ENCODE measurements at places on chromosomes 16 and 17.

DNA sequence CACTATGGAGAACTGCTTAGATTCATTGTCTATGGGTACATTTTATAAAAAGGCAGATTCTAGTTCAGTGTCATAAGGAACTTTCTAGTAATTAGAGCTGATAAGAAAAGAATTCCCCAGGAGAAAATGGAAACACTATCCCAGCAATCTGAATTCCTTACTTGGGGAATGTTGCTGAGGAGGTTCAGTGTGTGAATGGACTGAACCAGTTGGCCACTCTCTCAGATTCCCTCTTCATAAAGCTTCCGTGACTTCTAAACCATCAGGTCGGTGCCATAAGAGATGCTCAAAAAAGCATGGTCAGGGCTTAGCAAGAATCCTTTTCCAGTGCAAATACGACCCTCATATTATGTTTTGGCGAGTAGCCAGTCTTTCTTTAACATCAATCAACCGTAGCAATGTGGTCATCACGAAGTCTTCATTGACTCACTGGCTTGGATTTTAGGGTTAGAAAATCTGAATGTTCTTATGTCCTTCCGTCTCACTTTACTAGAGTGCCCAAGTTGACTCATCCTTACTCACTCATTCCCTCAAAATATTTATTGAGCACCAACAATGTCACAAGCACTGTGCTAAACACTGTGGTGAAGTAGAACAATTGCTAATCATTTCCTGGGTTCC is 102.7 kb upstream of the HLF start:
- DNase-seq, result peak; percentile 99

DNA sequence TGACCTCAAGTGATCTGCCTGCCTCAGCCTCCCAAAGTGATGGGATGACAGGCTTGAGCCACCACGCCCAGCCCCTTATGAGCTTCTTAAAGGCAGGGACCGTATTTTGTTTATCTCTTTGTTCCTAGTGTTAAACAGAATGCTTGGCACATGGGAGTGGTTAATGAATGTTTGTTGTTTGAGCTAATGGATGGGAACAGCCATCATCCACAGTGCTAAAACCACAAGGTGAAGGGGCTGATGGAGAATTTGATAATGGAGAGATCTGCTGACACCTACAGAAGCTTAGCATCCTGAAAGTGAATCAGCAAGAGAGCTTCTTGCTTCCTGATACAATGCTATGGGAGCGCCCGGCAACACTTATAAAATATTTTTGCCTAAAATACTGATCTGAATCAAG is 8.6 kb upstream of the CDH1 start:
- DNase-seq, result no peak

- DNase-seq, result no peak
Measured at GRCh38 chr17:48100160-48100559, 1.1 kb downstream of the CBX1 start.

GRCh38 chr16:17556276-17557052 is 85.7 kb upstream of the XYLT1 start:
- DNase-seq, result no peak

- no peak for DNase-seq
Measured at GRCh38 chr16:73021866-73022495, 25.9 kb downstream of the ZFHX3 start.

GRCh38 chr16:27644165-27644564 is 94.2 kb downstream of the KATNIP start:
- no peak for DNase-seq

GRCh38 chr17:82126556-82127314 is 28.7 kb upstream of the FASN start:
- no peak for DNase-seq

DNA sequence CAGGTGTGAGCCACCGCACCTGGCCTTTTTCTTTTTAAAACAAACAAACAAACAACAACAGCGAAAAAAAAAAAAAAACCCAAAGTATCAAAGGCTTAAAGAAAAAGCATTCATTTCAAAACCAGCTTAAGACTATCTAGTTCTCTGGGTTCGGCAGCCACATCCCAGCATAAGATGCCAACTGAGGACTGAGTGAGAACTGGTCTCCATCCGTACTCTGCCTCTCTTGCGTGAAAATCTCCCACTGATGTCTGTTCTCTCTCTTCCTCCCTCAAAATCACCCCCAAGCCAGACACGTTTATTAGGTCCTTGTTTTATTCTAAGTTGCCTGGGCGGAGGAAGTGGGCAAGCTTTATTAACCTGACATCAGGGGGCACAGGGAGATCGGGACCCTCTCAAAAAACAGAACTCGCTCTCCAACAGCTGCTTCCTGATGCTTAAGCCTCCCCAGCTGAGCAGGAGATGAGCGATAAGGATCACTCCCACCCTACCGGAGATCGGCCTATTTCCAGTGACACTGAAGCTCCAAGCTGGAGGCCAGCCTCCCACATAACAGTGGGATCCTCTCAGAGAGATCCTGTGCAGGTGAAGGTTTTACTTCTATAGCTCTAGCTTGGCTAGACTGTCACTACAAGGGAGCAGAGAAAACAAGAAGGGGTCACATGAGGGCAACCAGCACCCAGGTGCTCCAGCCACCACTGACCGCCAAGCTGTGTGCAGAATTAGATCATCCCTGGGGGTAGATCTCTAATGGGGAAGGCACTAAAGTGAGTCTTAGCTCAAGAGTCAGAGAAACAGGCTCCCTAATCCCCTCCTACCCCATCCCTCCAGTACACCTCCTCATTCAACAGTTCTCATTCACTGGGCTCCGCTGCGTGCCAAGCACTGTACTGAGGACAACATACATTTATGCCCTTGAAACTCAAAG is 13.6 kb downstream of the CDC42EP4 start:
- DNase-seq, result no peak

DNA sequence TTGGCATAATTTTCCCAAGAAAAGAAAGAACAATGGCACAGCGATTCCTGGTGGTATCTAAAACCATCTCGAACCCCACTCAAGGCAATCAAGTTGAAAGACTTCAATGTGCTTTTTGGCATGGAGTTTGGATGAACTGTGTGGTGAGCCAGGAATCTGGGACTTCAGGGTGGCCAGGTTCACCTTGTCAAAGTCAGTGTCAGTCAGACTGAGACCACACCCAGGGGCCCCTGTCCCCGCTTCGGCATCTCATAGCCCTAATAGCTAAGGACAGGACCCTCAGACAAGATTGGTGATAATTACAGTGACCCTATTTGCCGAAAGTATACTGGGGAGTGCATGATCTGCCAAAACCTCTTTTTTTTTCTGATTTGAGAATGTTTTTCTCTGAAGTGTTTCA is 25.8 kb downstream of the WFDC1 start:
- DNase-seq, result no peak

DNA sequence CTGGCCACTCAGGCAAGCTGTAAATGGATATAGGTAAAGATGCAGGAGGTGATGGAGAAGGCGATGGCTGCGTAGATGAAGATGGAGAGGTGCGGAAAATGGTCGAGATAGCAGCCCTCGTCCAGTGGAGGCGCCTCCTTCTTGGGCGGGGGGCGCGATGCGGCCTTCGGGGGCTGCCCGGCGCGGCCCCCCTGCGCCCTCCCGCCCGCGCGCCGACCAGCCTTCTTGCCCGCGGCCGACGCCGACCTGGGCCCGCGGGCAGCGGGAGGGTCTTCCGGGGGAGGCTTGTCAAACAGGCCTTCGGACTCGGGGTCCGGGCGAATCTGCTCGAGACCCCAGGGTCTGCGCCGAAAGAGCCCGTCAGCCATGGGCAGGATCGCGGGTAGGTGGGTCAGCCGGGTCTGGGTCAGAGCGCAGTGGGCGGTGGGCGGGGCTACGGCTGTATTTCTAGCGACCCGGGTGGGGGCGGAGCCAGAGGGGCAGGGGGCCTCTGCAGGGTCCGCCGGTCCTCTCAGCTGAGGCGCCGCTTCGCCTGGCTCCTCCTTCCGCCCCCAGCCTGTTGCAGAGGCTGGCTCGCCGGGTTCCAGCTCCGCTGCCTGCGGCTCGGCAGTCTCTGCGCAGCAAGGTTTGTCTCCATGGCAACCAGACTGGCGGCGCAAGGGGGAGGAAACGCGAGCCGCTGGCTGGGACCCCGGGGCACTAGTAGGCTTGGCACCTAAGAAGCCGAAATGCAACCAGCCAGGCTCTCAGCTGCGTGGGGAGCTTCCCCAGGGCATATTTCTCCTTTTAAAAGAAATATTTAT is 14.4 kb downstream of the MIS12 start:
- DNase-seq, result peak; percentile 51

- DNase-seq, result no peak
Measured at GRCh38 chr16:55392701-55393100, 68.7 kb downstream of the IRX6 start.

GRCh38 chr17:47914306-47914948 is 18.4 kb downstream of the SP2 start:
- DNase-seq, result no peak

DNA sequence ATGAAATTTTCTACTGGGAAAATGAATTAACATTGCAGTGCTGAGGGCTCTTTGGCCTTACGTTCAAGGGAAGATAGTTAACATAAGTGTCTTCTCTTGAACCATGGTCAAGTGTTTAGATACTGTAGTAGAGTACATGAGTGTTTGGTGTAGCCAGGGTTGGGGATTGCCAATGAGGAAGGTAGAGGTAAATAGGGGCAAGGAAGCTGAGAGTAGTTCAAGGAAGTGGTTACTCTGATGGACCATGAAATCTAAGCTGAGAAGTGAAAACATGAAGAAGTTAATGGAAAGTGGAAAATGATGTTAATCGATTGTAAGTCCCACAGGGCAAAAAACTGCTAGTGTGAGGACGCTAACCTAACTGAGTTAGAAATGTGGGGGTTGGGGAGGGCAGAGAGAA is 249.6 kb upstream of the AXIN2 start:
- no peak for DNase-seq

GRCh38 chr17:5003214-5003867 is 5.6 kb downstream of the KIF1C start:
- no peak for DNase-seq

DNA sequence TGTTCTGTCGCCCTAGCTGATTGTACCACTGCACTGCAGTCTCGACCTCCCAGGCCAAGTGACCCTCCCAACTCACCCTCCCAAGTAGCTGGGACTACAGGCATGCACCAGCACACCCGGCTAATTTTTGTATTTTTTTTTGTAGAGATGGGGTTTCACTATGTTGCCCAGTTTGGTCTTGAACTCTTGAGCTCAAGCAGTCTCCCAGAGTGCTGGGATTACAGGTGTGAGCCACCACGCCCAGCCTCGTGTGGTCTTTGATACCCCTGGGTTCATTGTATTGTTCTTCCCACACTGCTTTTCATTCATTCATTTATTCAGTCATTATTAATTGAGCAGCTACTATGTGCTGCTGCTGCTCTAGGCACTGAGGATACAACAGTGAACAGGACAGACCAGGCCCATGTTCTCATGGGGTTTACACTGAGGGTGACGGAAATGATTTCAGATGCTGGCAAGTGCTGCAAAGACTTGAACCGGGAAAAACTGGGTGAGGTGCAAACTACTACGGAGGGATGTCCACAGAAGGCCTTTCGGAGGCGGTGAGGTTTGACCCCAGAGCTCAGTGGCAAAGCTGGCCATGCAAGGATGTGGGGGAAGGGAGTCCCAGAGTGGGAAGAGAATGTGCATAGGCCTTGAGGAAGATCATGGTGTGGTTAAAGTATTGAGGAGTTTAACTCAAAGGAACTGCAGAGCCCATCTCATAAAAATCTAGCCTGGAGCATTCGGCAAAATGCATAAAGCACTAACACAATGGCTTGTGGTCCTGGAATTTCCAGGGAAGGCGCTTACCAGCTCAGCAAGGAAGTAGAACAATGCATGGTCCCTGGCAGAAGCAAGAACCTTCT is 10.9 kb downstream of the ABCC1 start:
- DNase-seq, result no peak

DNA sequence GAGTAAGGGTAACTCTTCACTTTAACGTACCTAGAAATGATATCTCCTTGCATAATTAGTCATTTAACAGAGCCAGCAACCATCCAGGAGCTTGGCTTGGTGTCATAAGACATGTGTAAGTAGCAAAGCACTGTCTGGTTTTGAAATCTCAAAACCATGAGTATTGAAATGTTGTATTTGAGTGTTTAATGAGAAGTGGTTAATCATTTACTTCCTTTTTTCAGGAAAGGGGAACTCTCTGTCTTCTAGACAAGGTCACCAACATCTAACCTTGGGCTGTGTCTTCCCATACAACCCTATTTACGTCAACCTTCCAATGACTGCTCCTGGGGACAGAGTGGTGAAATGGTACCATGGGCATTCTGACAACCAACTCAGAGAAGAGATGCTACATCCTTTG is 27.1 kb downstream of the PMP22 start:
- DNase-seq, result no peak

DNA sequence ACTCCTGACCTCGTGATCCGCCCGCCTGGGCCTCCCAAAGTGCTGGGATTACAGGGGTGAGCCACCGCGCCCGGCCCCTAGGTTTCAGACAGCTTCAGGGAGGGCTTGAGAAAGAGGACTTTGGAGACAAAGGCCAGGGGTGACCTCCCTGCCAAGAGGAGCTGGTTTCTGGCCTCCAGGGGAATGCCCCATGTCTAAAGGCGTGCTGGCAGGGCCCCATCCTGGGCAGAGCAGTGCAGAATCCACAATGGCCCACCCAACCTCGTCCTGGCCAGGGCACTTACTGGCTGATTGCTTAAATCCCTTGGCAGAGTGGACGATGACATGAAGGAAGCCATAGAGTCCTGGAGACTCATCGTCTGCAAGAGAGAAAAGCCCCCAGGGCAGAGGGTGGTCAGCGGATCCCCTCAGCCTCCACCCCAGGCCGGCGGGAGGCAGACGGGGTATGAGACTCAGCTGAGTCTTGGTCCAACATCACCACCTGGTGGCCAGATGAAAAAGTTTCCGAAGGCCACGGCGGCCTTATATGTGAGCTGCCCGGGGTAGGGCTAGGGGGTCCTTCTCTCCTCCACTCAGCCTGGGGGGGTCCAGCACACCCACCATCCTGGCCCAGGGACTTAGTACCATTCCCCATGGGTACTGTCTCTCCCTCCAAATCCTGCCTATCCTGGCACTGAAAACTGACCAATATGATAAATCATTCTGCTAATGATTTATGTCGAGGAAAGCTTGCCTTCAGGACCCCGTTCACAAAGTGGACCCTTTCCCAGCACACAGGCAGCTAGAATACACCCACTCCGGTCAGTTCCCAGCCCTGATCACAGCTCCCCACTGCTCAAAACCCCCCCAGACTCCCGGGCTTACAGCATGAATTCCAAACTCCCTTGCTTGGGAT is 59.1 kb downstream of the TIMM22 start:
- DNase-seq, result peak; percentile 41

DNA sequence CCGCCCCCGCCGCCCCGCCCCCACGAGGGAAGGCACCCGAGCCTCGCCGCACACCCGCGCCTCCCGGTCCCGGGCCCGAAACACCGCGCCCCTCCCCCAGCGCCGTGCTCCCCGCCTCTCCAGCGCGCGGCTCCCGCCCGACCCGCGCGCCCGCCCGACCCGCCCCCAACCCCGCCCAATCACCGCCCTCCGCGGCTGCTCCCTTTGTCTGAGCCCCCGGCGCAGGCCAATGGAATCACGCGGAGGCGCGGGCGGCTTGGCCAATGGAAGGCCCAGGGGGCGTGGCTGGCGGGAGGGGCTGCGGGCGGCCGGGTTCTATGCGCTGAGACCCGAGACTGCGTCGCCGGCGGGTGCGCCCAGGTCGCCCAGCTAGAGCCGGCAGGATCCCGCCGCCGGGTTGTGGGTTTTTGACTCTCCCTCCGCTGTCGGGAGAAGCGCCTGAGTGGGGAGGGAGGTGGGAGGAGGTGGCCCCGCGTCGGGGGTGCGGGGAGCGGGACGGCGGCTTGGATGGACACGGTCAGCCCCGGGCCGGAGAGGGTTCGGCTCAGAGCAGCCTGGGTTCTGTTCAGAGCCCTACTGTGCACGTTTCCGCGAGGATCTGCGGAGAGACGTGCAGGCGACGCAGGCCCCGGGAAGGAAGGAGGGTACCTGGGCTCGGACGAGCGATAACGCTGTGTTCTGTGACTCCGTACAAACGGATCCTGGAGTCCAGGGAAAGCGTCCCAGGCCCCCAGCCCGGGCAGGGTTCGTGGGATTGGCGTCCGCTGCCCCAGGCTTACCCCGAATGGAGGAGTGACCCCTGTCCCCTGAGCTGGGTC is 49.0 kb upstream of the BAHCC1 start:
- peak; percentile 72 for DNase-seq
